Gastrocnemius medialis (tissue), 4 donors: ENCODE measurements at places on chromosomes 13 and 19. TPM values are rescaled to one million over a fixed set of nuclear protein-coding genes. Genes with fewer than 3 reads are reported as not detected.

WIZ gene
- 32.0 TPM for total RNA-seq

GJB6 gene
- total RNA-seq = not detected

IGFL3 gene
- total RNA-seq = not detected

HPN gene
- 17.6 TPM for total RNA-seq

RAP2A gene
- 18.3 TPM for total RNA-seq

ZNF708 gene
- total RNA-seq = 3.5 TPM

PPM1N gene
- 0.76 TPM for total RNA-seq

RDH13 gene
- total RNA-seq = 5.9 TPM

AMER2 gene
- total RNA-seq = 0.27 TPM

PEG3 gene
- total RNA-seq = 0.97 TPM

OVOL3 gene
- not detected for total RNA-seq

CYP4F12 gene
- 2.8 TPM for total RNA-seq

RFC3 gene
- total RNA-seq = 5.6 TPM

PSG2 gene
- not detected for total RNA-seq

KIR2DL4 gene
- not detected for total RNA-seq

FRY gene
- 48.3 TPM for total RNA-seq

PRODH2 gene
- 0.13 TPM for total RNA-seq

FOSB gene
- 0.17 TPM for total RNA-seq

CAPN12 gene
- total RNA-seq = not detected

ZNF44 gene
- 4.0 TPM for total RNA-seq

ZNF701 gene
- 5.2 TPM for total RNA-seq

C19orf85 gene
- total RNA-seq = not detected

TYROBP gene
- total RNA-seq = 19.8 TPM

BRD4 gene
- total RNA-seq = 83.2 TPM

F10 gene
- total RNA-seq = 1.00 TPM

ADAMTSL5 gene
- total RNA-seq = 6.5 TPM

SIGLEC11 gene
- 0.15 TPM for total RNA-seq

NUMBL gene
- 16.7 TPM for total RNA-seq
